ENCODE measurements at places on chromosomes 2 and 18. TPM values are rescaled to one million over a fixed set of nuclear protein-coding genes. Genes with fewer than 3 reads are reported as not detected.
A peak's percentile ranks its signal among the peaks of the same experiment; 100 is the strongest.

DNA sequence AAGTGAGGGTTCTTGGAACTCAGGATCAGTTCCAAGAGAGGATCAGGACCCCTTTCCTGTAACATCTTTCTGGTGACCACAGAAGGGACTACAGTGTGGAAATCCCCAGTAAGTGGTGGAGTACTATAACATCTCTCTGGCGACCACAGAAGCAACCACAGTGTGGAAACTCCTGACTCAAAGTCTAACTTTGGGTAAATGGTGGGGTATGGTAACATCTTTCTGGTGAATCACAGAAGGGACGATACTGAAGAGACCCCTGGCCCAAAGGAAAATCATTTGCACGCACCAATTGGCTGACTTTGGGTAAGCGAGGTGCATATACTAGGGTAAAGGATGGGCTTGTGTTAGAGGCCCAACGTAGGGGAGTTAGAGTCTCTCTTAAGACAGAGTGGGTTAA, 56.3 kb upstream of the GULP1 start:
- DNase-seq, result no peak

- DNase-seq, result no peak
Observed at GRCh38 chr2:189673661-189674373, 653 bp upstream of the ANKAR start.

GRCh38 chr2:74222300-74222650, 23.9 kb downstream of the MTHFD2 start:
- DNase-seq, result no peak

- DNase-seq, result no peak
Observed at GRCh38 chr2:102677244-102678215, 58.2 kb downstream of the SLC9A2 start.

DNA sequence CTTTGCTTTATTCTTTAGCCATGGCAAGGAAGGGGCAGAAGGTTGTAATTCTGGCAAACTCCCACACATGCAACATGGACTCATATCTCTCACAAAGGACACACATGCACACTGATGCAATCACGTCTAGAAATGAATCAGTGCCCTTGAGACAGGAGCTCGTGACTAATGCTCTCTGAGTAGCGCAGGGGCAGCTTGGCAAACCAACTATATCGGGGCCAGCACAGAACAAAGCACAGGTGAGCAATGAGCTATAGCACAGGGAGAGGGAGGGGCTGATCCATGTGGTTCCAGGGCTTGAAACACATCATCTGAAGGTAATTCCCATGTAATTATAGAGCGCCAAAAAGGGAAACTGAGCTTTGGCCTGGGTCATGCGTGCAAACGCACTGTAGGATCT, 165.2 kb upstream of the KLF7 start:
- peak; percentile 38 for DNase-seq

DNA sequence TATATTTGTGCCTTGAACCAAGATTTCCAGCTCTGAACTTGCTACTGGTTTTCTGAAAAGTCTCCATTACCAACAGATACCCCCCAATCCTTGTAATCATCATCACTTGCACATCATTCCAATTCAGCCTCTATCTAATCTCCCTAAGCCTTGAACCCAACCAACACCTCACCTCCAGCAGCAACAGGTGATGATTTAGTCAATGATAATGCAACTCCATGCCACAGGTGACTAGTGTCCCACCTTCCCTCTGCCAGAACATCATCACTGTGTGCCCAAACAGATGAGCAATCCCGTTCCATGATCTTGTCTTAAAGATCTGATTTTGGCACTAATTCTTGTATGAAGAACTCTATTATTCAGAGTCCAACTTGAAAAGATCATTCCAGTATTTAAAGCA, 67.5 kb downstream of the TIMM21 start:
- no peak for DNase-seq

- DNase-seq, result no peak
Observed at GRCh38 chr18:24770311-24771024, 310.0 kb downstream of the HRH4 start.

GRCh38 chr2:201118961-201119854, 3.2 kb downstream of the CFLAR start:
- no peak for DNase-seq

DNA sequence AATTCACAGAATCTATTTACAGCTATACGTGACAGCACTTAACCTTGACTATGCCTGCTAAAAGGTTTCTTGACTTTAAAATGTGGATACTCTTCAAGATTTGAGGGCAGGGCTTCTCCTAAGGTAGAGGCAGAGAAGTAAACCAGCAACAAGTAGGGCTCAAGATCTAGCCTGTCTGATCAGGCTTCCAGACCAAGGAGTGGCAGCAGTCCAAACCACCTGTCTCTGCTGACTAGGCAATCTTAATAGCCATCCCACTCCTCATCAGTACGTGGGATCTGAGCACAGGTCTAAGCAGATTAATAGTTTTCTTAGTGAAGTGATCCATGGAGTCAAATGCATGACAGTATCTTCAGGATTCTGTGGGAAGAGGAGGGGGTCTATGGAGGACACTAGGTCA, 100.4 kb downstream of the GPD2 start:
- DNase-seq, result no peak

GRCh38 chr2:5756272-5756671, 64.1 kb downstream of the SOX11 start:
- DNase-seq, result no peak

DNA sequence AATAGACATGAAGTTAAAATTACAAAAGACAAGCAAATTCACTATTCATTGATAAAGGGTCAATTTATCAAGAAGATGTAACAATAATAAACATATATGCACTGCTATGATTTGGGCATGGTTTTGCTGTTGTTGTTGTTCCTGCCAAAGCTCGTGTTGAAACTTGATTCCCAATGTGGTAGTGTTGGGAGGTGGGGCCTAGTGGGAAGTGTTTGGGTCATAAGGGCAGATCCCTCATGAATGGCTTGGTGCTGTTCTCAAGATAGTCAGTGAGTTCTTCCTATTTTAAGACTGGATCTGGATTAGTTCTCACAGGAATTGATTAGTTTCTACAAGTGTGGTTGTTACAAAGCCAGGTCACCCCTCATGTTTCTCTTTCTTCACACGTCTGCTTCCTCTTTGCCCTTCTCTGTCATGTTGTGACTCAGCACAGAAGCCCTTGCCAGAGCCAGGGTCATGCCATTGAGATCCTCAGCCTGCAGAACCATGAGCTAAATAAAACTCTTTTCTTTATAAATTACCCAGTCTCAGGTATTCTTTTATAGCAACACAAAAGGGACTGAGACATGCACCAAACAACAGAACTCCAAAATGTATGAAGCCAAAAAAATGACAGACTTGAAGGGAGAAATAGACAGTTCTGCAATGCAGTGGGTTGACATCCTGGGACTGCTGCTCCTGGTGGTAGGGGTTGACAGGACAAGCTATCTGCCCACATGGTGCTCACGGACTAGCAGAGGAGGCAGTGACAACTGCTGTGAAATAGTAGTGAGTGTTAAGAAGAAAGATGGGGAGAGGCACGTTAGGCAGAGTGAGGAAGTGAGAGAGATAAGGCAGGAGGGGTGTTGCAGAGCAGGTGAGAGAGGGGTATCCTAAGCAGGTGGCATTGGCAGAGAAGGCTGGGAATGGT, 18.6 kb upstream of the SKA1 start:
- no peak for DNase-seq

DNA sequence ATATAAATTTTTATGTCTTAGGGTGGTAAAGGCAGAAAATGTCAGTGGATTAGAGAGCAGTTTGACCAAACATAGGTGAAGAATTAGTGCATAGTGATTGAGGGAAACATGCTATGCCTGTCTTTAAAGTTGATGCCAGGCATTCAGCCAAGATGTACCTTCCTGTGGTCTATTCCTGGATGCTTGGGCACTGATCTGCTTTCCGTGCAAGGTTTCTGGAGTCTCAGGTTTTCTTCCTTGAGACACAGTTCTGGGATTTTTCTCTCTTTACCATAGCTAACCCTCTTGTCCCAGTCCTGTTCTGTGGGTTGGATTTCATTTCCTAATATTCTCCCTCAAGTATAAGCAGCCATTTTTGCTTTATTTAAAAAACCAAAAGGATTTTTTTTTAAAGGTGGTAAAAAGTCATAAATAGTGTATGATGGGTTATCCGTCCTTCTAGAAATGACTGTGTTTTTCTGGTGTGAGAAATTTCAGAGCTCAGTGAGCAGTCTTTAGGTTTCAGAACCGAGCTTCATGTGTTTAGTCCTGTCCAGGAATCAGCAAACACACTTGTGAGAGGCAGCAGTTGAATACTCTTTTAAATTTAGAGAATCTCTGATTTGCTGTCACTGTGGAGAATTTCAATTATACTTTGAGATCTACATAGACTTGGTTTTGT, 43.0 kb upstream of the CYBRD1 start:
- no peak for DNase-seq

- DNase-seq, result no peak
Observed at GRCh38 chr2:48312126-48312525, 217.8 kb upstream of the STON1 start.

- DNase-seq, result no peak
Observed at GRCh38 chr2:85503168-85503850, 35.7 kb upstream of the MAT2A start.

DNA sequence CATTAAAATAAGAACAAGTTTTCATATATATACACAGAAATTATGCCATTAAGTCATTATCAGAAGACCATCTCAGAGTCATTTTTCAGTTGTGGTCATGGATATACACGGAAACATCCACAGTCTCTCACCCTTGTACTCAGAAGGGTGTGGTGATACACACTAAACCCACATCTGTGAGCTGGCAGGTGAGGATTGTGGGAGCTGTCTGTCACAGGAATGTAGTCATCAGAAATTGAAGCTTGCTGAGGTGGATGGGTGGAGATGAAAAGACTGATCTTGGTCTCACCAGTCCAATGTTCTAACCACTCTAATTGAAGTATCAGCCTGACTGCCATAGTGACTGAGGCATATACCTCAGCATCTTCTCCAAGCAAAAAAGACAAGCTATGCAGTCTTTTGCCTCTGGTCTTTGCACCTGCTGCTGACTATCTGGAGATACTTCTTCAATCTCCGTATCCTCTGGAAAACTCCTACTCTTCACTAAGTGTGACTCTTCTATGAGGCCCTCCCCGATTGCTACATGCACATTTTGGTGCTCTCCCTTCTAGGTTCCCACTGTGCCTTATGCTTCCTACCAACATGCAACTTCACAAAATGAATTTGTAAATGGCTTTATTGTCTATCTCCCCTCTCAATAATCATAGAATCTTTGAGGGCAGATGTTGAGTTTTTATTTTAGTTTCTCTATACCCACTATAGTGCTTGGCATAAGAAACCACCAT, 232.8 kb downstream of the DYM start:
- DNase-seq, result no peak

DNA sequence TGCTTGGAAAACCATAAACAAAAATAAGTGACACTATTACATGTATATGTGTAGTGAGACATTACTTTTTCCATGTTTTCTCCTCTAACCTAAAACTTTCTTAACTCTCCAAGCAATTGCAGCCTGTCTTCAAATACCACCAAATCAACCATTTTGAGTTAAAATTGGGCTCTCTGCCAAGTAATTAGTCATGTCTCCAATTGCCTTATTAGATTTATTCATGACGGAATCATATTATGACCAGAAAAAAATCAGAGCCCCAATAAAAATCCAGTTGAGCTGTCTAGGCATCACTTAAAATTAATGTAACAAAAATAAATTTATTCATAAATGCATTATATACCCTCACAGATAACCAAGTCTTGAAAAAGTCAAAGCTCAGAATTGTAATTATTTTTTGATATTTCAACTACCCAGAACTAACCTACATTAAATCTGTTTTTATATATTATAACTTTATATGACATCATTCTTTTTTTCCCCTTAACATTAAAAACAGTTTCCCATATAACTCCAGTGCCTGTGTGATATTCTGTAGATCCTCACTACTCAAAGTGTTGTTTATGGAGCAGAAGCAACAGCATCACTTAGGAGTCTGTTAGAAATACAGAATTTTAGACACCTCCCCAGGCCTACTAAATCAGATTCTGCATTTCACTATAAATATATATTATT, 157.0 kb downstream of the ERBB4 start:
- no peak for DNase-seq

DNA sequence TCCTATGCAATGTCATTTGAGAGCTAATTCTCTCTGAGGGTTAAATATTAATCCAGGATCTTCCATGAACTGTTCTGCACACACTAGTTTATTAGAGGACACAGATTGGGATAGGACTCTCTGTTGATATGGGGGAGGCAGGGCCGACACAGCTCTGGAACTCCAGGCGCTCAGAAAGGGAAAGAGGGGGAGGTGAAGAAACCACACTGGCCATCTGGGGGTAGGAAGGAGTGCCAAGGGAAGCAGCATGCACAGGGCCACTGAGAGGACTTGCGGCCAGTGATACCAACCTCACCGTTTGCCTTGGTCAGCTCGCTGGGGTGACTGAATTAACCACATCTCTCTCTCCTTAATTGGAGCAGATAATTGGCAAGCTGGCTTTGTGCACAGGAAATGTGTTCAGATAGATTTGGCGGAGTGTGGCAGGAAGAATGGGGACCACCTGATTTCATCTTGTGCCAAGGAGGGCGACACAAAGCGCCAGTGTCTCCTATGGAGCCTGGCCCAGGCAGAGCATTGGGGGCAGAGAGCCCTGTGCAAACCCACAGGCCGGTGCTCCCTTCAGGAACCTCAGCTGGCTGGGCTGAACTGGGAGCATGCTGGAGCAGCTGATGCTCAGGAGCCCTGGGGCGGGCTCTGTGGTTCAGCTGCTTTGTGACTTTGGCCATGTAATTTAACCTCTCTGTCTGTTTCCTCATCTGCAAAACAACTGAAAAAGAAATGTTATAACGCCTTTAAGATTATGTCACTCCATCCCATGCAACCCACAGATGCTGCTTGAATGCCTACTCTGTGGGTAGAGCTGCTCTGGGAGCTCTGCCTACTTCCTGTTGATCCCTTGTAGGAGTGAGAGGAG, 114.7 kb upstream of the STON1 start:
- DNase-seq, result no peak

Gene ID2
- 198 TPM for total RNA-seq

Gene EVX2
- not detected for total RNA-seq

Gene MC5R
- not detected for total RNA-seq

Gene ZNF407
- 18.7 TPM for total RNA-seq

Gene SRD5A2
- total RNA-seq, result not detected

Gene OSR1
- total RNA-seq, result 90.7 TPM

Gene MAP2
- total RNA-seq, result 68.8 TPM

Gene MC2R
- total RNA-seq, result not detected

Gene C1QL2
- total RNA-seq, result not detected

Gene SERPINB10
- total RNA-seq, result not detected

Gene STAT4
- total RNA-seq, result 6.6 TPM

Gene SLC23A3
- 3.4 TPM for total RNA-seq

Gene FBXO36
- 1.7 TPM for total RNA-seq

Gene TTR
- total RNA-seq, result not detected

Gene COPS7B
- total RNA-seq, result 25.7 TPM

Gene TNS1
- 1,836 TPM for total RNA-seq

Gene MAB21L4
- not detected for total RNA-seq

Measured in thoracic aorta (tissue), 2 donors.